ENCODE measurements at places on chromosomes 12 and 14.

DNA sequence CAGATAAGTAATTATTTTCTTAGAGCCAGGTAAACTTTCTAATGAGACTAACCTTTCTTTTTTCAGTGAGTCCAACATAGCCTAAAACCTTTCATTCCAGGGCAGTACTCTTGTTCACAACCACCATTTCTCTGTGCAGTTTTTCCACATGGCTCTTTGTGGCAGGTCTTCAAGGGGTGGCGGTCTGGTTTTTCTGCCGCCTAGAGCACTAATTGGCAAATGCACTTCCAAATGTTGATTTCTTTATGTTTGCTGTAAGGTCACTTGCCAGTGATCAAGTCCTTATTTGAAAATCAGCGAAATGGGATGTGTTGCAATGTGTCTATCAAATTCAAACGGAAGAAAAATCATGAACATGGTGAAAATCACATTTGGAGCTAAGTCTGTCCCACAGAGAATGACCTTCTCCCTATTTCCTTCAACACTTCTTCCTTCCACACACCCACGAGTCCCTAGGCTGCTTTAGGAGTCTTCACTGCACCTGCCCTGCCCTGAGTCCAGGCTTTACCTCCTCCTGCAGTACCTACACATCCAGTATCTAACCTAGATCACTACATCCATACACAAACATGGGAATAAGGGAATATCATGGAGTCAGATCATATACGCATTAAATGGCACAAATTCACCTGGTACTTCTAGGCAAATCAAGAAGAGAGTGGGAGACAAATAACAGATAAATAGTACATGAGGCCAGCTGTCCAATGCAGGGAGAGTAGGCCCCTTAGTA, 1.9 kb downstream of the SRGAP1 start:
- no peak for DNase-seq

DNA sequence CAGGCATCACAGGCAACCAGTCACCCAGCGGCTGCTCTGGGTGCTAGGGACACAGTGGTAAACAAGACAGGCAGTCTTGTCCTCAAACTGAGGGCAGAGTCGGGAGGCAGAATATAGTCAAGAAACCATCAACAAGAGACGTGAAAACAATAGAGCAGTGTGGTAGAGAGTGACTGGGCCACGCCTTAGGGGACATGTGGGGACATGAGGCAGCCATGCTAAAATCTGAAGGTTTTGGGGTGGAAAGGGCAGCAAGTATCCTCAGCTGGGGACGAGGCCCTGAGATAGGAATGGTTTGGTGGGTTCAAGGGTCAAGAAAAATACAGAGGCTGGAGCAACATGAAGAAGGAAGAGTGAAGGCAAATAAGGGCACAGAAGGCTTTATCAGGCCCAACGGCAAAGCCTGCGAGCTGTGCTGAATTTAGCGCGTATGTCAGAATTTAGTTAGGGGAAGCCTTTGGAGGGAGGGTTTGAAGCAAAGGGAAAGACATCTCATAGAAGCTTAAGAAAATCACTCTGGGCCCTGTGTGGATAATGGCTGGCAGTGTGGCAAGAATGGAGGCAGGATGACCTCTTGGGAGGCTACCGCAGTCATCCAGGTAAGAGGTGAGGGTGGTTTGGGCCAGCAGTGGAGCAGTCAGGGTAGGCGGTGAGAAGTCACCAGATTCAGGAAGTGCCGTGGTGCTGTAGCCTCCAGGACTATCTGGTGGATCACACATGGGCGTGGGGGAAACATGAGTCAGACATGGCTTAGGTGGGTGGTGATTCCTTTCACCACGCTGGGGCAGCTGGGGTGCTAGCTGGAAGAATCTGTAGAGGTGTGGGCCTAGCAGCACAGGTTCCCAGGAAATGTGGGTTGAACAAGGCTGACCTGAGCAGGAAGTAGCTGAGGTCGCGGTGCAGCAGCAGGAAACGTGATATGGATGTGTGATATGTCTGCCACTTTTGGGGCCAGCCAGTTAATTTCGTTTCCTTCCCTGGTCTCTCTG, 3.0 kb downstream of the EVL start:
- no peak for DNase-seq

DNA sequence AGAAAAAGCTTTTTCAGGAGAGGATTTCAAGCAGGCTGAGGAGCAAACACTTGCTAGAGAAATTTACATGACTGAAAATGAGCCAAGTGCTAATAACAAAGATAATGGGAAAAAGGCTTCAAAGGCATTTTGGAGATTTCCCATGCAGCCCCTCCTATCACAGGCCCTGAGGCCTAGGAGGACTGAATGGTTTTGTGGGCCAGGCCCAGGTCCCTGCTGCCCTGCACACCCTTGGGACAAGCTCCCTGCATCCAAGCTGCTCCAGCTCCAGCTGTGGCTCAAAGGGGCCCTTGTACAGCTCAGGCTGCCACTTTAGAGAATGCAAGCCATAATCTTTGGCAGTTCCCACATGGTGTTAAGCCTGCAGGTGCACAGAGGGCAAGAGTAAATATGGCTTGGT, 154.0 kb upstream of the LMNTD1 start:
- DNase-seq = no peak

GRCh38 chr12:54795644-54796043, 58.7 kb upstream of the MUCL1 start:
- DNase-seq = no peak

GRCh38 chr14:56046546-56046945, 71.7 kb upstream of the PELI2 start:
- DNase-seq = no peak

GRCh38 chr14:29911810-29912209, 15.8 kb downstream of the PRKD1 start:
- DNase-seq = no peak

DNA sequence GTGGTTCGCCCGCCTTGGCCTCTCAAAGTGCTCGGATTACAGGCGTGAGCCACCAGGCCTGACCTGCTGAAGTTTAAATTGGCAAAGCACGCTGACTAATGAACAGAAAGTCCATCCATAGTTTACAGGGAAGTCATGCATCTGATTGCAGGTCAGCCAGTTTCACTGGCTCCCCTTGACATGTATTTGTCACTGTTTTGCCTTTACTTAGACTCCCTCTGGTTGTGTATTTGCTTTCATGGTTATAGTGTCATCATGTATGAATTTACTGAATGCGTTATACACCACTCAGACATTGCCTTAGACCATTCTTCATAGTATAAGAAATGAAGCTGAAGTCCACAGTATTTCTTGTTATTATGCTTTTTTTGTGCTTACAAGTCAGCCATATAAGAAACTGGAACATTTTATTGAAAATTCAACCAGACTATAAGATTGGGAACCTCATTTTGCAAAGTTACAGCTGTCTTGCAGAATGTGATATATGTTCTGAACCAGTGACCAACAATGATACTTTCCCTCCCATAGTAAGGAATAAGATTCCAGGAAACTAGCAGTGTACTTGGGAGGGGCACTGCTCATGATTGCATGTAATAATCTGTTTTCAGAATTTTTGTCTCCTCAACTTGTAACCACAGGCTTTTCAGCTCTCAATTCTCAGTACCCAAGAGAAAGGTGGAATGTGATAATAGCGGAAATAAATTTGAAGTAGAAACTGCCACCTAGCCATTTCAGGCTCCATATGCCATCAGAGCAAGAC, 51.9 kb upstream of the ATF7IP start:
- DNase-seq = no peak

DNA sequence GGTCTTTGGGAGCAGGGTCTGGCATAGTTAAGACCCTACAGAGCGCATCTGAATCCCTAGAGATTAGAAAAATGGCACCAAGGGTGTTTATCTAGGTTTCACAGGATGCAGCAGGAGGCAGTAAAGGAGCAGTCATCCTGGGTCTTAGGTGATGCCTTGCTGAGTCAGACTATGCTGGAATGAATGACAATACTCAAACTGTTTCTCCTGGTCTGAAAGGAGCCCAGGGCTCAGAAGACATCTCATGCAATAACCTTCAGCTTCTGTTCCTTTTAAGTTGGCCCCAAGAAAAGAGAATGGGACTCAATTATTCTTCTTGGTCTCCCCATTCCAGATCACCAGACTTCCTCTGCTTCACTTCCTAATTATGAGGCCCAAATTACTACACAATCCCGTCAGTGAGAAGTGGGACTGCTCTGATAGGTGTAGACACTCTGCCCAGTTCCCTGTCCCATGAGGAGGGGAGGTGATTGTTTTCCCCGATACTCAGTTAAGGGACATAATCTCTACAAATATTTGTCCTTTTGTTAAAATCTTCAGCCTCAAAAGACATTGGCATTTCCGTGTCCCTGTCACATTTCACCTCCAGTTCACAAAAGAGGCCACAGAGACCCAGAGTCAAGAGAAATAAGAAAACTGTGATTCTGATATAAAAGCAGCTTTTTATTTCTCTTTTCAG, 14.8 kb upstream of the APOF start:
- DNase-seq = peak; percentile 45

DNA sequence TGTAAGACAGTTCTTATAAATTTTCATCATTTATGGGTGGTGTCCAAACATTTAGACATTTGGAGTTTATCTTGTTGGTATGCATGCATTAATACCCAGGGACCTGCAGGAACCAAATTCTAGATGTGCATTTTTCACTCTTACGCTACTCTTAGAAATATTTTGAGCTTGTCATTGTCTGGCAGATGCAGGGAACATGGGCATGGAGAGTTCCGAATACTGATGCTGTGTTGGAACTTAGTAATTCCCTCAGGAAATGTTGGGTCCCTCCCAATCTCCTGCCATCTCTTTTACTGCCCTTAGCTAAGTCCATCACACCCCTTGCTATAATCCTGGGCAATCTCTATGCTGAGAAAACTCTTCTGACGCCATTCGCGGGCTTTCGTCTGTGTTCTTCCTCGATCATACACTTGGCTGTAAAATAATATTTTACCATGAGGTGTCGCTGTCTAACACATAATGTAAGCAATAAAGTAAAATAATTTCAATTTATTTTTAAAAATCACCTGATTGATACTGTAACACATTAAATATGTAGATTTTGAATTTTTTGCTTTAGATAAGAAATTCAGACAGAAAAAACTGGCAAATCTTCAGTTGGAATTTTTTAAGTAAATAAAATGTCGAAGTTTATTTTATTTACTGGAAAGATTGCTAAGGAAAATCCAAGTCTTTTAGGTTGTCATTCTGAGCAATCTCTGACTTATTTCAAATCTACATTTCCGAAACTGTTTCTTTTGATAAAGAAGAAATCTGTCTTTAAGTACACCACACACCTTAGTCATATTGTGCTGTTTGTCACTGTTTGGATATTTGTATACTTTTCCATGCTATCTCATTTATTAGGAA, 304.1 kb upstream of the SSTR1 start:
- no peak for DNase-seq

- DNase-seq = no peak
Observed at GRCh38 chr14:54169254-54169924, 212.8 kb upstream of the BMP4 start.
